NCI-H187 (cell line): ENCODE measurements at places on chromosomes 7 and 10.

GRCh38 chr7:106476751-106477150 is 184.2 kb downstream of the CCDC71L start:
- no peak for DNase-seq

- DNase-seq, result no peak
Observed at GRCh38 chr7:18770154-18770811, 274.7 kb downstream of the HDAC9 start.

- DNase-seq, result no peak
Observed at GRCh38 chr10:124232686-124233545, 139.5 kb upstream of the CHST15 start.

DNA sequence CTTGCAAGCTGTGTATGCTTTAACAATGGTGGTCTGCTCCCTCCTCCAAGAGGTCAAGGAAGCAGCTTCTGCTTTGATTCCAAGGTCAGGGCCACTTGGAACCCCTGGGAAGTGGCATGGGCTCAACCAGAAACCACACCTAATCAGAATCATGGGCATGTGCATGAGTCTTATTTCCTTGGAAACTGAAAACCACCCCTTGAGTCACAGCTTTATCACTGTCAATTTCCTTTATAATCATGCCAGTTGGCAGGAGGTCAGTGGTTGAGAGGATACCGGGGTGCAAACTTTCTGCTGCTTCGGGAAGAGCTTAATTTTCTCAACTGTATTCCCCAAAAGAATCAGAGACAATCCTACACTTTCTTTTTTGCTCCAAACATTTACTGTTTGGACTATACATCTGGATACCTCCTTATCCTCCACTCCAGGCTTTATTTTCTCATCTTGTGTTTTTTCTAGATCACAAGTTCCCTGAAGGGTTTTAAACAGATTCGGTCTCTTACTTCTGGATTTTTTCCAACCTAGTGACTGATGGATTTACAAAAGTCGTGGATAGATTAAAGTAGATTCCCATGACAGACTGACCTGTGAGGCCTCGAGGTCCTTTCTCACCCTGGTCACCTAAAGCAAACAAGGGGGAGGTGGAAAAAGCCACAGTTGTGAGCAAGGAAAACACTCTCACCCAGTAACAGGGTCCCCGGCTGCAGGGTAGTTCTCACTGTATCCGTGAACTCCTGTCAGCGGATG is 36.0 kb downstream of the COL17A1 start:
- DNase-seq, result no peak

GRCh38 chr7:134690016-134690415 is 43.4 kb downstream of the BPGM start:
- no peak for DNase-seq

GRCh38 chr10:89118091-89118490 is 89.0 kb downstream of the CH25H start:
- no peak for DNase-seq

GRCh38 chr7:1124816-1125602 is 35.0 kb downstream of the ZFAND2A start:
- DNase-seq, result no peak

- no peak for DNase-seq
Observed at GRCh38 chr10:95303535-95303934, 12.7 kb upstream of the PDLIM1 start.

DNA sequence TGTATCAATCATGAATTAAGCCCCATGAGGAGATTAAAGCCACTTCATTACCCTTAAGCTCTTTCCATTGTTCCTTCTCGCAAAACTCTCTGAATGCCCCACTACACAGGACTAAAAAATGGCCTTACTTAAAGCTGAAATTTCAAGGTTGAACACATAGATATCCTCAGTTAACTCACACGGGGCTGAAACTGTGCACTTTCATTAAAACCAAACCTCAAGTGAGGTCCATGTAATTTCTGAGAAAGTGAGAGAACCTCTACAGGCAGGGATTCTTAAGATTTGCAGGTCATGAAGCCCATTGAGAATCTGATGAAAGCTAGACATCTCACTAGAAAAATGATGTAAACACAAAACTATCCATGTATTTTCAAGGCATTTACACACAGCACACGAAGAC is 15.9 kb downstream of the DENND11 start:
- no peak for DNase-seq

- no peak for DNase-seq
Observed at GRCh38 chr7:32779167-32779566, 112.4 kb downstream of the KBTBD2 start.

DNA sequence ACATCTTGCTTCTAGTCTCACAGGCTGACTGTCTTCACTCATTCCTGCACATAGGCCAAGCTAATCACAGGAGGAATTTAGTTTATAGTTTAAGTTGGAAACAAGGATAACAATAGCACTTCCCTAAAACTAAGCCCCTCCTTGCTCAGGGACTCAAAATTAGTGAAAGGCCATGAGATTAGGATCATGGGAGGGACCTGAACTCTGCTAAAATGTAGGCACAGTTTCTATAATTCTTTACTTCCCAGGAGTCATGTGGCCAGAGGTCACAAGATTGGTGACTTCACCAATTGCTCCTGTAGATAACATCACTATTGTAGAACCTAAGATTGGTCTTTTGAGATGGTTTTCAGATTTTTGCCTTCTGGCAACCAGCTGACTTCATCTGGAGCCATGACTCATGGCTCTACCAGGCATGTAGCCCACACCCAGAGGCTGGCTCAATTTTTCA is 14.8 kb upstream of the UPP1 start:
- DNase-seq, result no peak

DNA sequence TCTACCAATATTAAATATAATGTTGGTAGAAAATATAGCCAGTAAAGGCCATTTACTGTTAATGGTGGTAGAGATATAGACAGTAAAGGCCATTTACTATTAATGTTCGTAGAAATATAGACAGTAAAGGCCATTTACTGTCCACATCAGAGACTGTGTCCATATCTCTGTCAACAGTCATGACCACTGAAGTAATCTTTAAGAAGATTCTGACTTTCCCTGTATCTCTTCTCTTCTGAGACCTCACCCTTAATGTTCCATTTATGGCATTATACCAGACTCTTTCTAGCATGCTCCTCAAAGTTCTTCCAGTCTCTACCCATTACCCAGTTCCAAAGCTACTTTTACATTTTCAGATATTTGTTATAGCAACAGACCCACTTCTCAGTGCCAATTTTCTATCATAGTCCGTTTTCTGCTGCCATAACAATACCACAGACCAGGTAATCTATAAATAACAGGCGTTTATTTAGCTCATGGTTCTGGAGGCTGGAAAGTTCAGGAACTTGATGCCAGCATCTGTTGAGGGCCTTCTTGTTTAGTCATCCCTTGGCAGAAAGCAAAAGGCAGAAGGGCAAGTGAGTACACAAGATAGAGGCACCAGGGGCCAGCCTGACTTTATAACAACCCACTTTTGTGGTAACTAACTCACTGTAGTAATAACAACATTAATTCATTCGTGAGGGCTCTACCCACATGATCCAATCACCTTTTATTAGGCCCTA is 7.9 kb upstream of the NUDCD3 start:
- no peak for DNase-seq

DNA sequence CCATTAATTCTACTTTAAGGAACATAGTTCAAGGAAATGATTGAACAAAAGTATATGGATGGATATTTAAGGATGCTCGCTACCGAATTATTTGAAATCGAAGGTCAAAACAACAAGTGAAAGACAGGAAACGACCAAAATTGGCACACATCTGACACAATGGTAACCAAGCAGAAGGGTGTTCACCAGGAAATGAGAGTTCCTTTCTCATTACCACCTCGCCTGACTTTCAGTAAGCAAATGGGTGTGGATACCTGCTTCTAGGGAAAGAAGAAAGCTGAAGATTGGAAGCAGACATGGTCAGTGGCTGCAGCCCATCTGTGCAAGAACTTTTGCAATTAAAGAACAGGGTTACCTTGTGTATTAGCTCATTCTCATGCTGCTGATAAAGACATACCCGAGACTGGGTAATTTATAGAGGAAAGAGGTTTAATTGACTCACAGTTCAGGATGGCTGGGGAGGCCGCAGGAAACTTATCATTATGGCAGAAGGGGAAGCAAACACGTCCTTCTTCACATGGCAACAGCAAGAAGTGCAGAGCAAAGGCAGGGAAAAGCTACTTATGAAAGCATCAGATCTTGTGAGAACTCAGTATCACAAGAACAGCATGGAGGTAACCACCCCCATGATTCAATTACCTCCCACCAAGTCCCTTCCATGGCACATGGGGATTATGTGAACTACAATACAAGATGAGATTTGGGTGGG is 6.2 kb upstream of the TMEM273 start:
- no peak for DNase-seq

DNA sequence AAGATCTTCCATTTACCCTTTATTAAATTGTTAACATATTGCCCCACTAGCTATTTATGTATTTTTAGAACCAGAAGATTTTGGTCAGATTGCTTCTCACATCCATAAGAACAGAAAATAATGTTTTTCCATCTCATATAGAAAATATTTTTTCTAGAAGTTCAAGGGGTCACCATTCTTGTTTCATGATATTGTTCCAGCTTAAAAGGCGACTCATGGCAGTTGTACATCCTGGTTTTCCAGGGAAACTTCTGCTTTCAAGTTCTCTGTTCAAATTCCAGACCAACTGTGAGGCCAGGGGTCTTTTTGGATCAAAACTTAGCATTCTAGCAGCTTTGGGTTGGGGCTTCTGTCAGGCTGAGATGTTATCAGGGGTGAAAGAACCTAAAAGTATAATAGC is 84.4 kb downstream of the LRRC4 start:
- no peak for DNase-seq

DNA sequence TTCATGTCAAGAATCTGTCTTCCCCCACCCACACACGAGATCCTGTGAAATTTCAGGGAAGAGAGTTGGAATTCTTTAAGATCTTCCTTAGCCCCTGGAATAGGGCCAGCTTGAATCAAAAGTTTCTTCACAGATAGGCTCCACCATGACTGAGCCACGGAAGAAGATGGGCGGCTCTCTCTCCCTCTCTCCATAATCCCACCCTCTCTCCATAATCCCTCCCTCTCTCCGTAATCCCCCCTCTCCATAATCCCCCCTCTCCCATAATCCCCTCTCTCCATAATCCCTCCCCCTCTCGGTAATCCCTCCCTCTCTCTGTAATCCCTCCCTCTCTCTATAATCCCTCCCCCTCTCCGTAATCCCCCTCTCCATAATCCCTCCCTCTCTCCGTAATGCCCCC is 20.4 kb downstream of the SHH start:
- no peak for DNase-seq

GRCh38 chr10:49594594-49594993 is 15.5 kb upstream of the SLC18A3 start:
- no peak for DNase-seq

DNA sequence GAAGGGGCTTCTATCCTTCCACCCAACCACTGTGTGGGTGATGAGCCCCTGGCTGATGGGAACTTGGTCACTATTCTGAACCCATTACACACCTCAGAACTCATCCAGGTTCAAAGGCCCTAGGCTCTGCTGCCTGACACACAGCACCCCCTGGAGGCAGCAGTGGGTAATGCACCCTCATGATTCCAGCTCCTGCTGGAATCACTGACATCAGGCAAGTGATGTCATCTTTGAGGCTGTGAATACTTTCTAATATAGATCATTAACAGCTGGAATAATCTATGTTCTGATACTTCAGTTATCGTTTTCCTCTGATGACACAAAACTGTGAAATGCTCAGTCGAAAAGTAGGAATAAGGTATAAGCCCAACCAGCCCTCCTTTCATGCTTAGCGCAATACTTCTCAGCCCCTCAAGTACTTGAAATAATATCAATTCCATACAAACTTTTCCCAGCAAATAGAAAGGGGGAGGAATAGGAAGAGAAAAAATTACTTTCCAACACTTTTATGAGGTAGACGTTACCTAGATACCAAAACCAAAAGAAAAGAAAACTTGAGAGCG is 7.5 kb upstream of the RBP3 start:
- DNase-seq, result no peak

DNA sequence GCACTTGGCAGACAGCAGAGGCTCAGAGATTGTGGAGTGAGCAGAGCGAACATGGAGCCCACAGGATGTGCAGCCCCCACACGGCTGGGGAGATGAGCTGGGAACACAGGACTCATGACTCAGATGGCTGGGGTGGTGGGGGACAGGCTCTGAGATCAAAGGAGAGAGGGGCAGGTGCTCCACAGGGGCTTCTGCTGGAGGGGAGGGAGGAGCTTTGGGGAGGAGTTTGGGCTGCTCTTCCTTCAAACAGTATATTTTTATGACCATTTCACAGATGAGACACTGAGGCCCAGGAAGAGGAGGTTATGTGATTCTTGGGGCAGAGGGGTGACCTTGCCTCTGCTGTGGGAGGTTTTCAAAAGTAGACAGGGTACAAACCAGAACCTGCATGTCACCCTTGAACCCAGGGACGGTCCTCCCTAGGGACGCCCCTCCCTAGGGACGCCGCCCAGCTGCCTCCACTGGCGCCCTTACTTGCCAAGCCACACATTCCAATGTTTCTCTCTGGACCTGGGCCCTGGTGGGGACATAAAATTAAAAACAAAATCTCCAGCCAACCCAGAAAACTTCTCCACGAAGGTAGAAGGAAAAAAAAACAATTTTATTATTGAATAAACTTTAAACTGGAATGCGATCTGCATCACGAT is 981 bp upstream of the CRYGN start:
- no peak for DNase-seq

- DNase-seq, result no peak
Observed at GRCh38 chr10:99537086-99537988, 4.6 kb downstream of the NKX2-3 start.

DNA sequence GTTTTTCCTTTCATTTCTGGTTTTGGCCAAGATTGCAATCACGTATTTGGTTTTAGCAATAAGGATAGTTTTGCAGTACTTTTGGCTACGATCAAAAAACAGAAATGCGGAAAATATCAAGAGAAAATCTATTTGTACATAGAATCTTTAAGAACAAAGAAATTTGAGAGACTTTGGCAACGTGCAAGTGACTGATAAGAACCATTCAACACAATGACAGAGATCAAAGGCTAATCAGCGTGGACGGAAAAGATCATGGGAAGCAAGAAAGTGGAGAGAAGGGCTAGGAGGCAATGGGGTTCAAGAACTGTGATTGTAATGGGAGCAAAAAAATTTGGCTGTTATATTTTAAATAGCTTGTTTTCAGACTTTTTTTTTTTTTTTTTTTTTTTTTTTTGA is 16.2 kb upstream of the LRRN3 start:
- no peak for DNase-seq

DNA sequence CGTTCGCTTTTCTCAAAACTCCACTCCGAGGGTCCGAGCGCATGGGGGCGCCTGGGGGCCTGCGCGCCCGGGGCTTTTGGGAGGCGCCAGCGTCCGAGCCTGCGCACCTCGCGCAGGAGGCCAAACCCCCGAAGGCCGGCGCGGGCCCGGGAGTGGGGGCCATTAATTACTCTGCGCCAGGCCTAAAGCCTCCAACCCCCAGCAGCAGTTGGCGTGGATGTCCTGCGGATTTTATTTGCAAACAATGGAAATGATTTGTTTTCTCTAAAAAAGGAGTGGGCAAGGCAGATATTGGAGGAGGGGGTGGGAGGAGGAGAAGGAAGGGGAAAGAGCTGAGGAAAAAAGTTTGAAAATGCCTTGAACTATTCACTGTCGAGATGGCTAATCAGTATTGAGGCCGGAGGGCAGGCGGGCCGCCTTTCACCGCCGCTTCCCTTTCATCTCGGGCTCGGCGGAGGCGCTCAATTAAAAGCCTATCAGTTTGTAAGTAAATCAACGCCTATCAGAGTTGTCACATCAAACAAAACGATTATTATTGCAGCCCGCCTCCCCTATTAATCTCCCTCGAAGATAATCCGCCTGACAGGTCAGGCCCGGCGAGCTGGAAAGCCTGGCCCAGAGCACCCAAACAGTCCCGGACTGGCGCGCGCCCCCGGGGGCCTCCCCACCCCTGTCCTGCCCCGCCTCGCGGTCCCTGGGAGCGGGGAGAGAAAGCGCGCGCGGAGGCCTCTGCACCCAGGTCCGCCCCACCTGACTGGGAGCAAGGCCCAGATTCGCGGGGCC is 3.4 kb upstream of the ZNF503 start:
- no peak for DNase-seq
